ENCODE measurements at places on chromosomes 16 and 17. TPM values are rescaled to one million over a fixed set of nuclear protein-coding genes. Genes with fewer than 3 reads are reported as not detected.

GRCh38 chr16:4982056-4982867, 24.1 kb downstream of the SEC14L5 start:
- no peak for DNase-seq

DNA sequence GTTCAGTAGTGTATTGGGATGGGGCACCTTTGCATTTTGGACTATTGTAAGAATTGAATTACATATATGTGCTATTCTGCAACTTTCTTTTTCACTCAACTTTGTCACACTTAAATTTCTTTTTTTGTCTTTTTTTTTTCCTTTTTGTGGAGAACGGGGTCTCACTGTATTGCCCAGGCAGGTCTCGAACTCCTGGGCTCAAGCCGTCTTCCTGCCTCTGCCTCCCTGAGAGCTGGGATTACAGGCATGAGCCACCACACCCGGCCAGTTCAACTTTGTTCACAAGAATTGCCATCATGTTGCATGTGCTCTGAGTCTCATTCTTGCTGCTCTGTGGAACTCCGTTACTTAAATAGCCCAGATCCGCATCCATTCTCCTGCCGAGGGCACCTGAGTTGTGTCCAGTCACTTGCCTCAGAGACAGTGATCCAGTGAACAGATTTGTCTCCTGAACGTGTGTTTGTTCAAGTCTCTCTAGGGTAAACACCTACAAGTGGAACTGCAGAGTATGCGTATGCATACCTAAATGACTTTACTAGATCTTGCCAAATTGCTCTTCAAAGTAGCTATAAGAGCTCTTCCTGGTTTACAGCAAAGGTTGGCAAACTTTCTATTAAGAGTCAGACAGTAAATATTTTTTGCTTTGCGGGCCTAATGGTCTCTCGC, 3.4 kb upstream of the SLC38A10 start:
- DNase-seq = no peak

DNA sequence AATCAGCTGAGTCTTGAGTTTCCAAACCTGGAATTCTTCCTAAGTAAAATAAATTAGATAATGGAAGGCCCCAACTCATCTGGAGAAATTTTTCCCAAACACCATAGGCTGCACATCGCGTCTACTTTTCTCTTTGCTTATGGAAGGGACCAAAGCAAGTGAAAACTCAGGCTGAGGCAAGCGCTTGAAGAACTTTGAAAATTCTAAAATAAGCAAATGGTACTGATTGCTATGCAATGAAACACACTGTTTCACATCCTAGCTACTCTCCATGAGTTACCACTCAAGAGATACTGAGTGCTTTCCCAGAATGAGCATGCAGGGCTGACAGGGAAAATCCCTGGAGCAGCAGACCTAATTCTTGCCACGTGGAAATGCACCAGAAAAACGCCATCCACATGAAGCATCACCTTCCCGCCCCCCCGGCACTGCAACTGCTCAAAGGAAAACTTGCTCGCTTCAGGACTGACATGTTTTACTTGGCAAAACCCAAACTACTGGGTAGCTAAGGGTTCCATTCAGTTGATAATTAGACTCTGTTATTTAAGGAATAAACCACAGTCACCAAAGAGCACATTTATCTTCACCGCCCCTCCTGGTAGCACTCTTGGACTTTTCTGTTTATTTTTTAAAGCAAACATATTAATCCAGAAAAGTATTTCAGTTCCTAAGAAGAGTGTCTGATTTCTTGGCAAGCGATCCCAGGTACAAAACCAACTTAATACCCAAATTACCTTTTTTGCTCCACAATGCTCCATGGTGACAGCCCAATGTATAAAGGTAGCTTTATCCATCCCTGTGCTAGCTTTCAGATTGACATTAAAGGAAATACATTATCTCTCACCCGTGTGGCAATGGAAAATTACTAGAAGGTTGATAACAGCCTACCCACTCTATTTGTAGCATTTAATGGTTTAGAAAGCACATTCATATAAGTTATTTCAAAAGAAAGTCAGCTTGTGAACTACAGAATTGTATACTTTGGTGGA, 62.5 kb downstream of the WDR59 start:
- no peak for DNase-seq

Gene KRT16
- total RNA-seq = 0.28 TPM

DNA sequence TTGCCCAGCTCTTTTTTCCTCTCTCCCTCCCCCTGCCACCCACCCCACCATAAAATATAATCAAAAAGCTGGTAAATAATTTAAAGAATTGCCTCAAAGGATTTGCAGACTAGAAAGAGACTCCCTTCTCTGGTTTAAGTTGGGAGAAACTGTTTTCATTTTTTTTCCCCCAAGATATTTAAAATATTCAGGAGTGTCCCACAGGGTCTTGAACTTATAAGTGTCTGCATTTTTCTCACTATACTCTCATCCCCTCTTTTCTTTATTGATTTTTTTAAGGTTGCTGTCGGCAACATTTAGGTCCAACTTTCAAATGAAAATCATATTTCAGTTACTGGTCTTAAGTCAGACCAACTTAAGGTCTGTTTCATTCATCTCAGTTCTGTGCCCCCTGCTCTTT, 210.2 kb downstream of the MSI2 start:
- no peak for DNase-seq

GRCh38 chr17:58328195-58329034, at the start of gene TSPOAP1:
Gene TSPOAP1 (minus strand): TSS chr17:58328795. CDS start chr17:58327920, 875 bp downstream.
- no peak for DNase-seq

DNA sequence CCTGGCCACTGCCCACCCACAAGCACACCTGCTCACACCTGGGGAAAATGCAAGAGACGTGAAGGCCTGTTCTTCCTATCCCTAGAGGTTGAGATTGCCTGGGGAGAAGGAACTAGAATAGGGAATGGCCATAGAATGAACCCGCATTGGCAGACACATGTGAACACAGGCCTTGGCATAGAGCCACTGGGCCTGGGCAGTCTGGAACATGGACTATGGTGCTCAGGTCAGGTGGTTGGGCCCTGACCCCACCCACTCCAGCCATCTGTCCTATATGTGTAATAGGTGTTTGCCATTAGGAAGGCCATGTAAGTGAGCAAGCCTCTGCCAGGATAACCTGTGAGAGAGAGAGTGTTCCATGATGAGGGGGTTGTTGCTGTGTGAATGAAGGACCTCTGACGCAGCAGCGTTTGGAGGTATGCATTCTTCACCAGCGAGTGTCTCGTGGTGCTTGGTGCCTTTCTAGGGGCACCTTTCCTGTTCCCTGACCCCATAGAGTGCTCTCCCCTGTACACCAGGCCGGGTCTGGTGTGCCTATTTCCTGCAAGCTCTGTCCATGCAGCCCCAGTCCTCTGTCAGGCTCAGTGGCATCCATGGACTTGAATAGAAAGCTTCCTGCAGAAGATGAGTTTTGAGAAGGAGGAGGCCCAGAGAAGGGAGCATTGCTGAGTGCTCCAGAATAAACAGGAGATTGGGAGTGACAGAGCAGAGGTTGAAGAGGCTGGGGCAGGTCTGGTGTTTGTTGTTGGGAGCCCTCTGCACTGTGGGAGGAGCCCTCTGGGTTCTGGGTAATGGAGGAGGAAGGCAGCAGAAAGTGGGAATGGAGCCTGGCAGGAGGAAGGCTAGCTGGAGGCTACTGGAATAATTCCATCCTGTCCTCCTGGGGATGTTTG, 15.6 kb downstream of the CTRL start:
- DNase-seq = no peak

Gene ODAD4
- total RNA-seq = 0.34 TPM

Gene KRTAP3-1
- total RNA-seq = not detected

Gene KRTAP1-1
- not detected for total RNA-seq

- peak; percentile 56 for DNase-seq
These were observed 669 bp downstream of the MIEF2 start for GRCh38 chr17:18261146-18261515.

Gene CCR7
- 0.33 TPM for total RNA-seq

Gene SMIM5
- total RNA-seq = 0.09 TPM

Gene SNN
- total RNA-seq = 34.4 TPM

GRCh38 chr17:8997994-8998628, 23.2 kb upstream of the NTN1 start:
- peak; percentile 77 for DNase-seq

Gene PMP22
- total RNA-seq = 32.2 TPM

Gene RNF135
- total RNA-seq = 4.1 TPM

DNA sequence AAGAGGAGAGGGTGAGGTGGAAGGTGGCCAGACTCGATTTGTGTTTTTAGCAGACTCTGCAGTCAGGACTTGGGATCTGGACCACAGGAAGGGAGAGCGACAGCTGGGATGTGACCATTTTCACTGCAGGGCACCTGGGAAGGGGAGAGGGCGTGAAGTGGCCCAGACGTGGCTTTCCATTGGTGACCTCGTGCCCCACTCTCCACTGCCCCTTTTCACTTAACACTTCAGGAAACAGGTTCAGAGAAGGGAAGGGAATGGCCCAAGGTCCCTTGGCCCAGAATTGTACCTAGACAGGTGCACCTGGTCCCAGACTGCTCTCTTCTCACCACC, 22.9 kb upstream of the MPRIP start:
- no peak for DNase-seq

Gene POLR2C
- total RNA-seq = 118 TPM

Gene CDH5
- 713 TPM for total RNA-seq

GRCh38 chr16:64475627-64476351, 646.1 kb downstream of the CDH11 start:
- DNase-seq = no peak

Gene LDHD
- 1.7 TPM for total RNA-seq

DNA sequence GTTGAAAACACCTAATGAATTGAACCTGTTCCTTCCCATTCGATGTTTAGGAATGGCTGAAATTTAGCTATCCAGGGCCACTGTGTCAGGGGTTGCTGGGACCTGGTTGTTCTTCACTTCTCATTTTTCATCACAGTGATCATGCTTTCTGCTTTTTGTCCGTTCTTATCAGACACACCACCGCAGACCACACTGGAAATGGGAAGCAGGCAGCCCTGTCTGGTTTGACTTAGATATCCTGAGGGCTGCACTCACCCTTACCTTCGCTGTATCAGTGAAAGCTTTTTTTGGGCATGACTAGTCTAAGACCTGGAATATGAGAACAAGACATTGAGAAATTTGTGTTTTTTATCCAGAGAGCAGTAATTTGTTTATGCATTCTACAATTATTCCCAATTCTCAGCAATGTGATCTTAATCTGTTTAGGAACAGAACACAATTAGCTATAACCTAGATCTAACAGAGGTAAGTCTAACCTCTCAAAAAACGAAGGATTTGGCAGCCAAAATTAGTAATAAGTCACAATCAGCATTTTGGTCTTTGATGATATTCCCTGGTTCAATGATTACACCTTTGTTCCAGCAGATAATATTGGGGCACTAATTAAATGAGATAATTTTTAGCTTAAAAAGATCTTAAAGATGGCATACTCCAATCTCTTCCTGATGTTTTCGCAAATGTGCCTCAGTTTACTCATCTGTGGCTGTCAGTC, 126.0 kb upstream of the GOT2 start:
- DNase-seq = no peak

Gene CSH1
- not detected for total RNA-seq

- no peak for DNase-seq
These were observed 38.4 kb upstream of the XYLT1 start for GRCh38 chr16:17509194-17509593.
